ENCODE measurements at places on chromosomes 6 and 20.

- no peak for DNase-seq
Measured at GRCh38 chr20:1405801-1406200, 12.9 kb upstream of the FKBP1A start.

DNA sequence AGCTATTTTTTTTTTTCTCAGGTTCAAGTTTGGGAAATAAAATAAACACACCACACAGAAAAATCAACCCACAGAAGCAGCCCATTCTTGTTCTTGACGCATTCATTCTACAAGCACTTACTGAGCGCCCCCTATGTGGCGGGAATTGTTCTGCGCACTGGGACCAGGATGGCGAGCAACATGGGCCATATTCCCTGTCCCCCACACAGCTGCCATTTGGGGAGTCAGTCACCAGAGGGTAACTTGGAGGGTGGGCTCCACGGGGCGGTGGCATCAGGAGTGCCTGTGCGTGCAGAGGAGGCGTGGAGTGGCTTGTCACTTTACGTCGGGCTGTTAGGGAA is 185.0 kb upstream of the PDE10A start:
- no peak for DNase-seq

DNA sequence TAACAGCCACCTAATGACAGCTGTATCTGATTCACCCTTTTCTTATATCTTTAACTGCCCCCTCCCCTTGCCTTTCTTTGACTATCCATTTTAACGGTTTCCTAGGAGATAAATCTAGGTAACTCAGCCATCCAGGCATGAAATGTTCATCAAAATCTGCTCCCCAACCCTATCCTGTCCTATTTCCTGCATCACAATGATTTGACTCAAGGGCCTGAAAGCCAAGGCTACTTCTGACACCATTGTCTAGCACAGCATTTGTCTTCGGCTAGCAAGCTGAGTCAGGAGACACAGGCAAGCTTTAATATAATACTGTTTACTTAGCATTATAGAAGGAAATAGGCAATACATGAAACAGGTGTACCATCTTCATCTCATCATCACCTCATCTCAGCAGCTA is 31.6 kb upstream of the MANEA start:
- no peak for DNase-seq

DNA sequence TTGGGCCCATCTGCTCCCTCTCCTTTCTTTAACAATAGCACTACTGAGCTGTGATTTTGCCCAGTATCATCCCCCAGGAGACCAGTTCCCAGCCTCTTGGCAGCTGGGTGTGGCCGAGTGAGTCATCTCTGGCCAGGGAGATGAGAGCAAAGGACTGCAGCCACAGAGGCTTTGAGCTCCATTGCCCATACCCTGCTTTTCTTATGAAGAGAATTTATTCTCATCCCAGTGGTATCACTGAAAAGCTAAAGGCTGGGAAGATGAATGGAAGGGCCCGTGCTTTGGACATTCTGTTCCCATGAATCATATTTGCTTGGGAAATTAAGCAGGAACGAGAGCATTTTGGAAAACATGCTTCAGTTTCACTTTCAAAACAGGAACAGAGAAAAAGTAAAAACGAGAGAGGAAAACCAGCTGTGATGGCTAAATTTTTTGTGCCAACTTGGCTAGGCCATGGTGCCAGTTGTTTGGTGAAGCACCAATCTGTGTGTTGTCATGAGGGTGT is 14.9 kb downstream of the CST3 start:
- DNase-seq: no peak

GRCh38 chr6:27297857-27298730 is 14.0 kb downstream of the POM121L2 start:
- no peak for DNase-seq

DNA sequence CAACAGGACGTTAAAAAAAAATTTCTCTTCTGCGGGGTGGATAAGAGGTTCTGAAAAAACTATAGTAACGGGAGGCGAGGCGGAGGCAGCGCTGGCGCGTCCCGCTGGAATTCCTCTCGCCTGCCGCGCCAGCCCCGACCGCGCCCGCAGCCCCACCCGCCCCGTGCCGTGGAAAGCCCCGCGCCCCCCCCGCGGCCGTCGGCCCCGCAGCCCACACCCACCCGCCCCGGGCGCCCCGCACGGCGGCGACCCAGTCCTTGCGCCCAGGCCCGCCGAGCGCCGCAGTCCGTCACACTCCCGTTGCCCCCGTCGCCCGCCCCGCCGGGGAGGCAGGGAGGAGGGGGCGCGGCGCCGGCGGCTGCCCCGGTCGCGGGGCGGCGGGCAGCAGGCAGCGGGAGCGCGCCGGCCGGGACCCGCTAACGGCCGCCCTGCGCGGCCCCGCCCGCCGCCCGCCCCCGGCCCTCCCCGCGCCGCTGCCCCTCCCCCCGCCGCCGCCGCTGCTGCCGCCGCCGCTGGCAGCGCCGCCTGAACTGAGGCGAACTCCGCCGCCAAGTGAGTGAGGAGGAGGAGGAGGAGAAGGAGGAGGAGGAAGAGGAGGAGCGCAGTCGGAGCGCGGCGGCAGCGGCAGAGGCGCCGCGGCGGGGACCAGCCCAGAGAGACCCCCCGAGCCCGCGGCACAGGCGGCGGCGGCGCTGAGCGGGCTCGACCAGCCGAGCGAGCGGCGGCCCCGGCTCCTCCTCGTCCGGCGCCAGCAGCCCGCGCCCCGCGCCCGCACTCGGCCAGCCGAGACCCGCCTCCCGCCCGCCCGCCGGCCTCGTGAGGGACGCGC is at the start of gene QKI:
QKI (plus strand) TSS at position 602 of the 829 bp plus-strand sequence. CDS start 476 bp downstream, outside the sequence.
- peak; percentile 61 for DNase-seq

- DNase-seq: no peak
Measured at GRCh38 chr6:6781172-6781872, 192.8 kb downstream of the LY86 start.

DNA sequence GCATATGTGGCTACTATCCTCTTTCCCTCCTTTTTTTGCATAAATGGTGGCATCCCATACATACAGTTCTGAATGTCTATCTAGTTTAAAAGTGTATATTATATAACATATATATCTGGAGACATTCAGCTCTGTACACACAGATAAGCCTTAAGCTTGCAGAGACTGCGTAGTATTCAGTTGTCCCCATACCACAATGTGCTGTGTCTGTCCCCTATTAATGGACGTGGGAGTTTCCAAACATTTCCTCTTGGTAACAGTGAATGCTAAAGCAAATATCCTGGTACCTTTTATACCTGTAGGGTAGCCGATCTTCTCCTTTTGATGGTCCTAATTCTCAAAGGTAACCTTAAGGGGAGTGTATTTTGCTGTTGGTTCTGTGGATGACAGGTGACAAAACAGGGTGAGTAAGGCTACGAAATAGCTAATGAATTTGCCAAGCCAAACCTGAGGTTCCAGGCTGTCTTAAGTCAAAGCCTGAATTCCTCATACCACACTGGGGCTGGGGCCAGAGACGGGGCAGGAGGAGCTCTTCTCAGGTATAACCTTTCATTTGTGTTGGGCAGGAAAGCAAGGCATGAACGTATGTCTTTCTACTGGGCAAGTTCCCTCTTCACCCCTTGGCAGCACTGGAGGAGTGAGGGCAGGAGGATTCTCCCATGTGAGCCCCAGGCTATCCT is 7.8 kb upstream of the C2 start:
- no peak for DNase-seq

GRCh38 chr6:169799474-169799926 is 48.1 kb downstream of the ERMARD start:
- no peak for DNase-seq

- DNase-seq: no peak
Measured at GRCh38 chr6:139254196-139254595, 37.6 kb downstream of the TXLNB start.

- DNase-seq: no peak
Measured at GRCh38 chr20:46398963-46399362, 7.5 kb downstream of the ELMO2 start.

DNA sequence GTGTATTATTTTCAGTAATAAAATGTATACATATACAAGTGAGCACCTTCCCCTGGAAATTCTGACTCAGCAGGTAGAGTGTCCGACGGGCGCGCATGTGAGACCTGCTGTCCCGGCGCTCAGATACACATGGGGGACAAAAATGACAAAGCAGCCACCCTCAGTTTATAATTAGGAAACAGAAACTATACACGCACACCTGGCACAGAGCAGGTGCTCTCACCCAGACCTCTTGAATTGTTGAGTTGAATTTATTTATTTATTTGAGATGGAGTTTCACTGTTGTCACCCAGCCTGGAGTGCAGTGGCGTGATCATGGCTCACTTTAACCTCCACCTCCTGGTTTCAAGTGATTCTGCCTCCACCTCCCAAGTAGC is 180.4 kb downstream of the ZDHHC14 start:
- DNase-seq: no peak

- DNase-seq: no peak
Measured at GRCh38 chr6:99838607-99839006, 155.4 kb downstream of the MCHR2 start.

GRCh38 chr20:13672690-13673089 is 34.0 kb upstream of the TASP1 start:
- no peak for DNase-seq

- DNase-seq: no peak
Measured at GRCh38 chr20:54176610-54177009, 2.8 kb upstream of the CYP24A1 start.

DNA sequence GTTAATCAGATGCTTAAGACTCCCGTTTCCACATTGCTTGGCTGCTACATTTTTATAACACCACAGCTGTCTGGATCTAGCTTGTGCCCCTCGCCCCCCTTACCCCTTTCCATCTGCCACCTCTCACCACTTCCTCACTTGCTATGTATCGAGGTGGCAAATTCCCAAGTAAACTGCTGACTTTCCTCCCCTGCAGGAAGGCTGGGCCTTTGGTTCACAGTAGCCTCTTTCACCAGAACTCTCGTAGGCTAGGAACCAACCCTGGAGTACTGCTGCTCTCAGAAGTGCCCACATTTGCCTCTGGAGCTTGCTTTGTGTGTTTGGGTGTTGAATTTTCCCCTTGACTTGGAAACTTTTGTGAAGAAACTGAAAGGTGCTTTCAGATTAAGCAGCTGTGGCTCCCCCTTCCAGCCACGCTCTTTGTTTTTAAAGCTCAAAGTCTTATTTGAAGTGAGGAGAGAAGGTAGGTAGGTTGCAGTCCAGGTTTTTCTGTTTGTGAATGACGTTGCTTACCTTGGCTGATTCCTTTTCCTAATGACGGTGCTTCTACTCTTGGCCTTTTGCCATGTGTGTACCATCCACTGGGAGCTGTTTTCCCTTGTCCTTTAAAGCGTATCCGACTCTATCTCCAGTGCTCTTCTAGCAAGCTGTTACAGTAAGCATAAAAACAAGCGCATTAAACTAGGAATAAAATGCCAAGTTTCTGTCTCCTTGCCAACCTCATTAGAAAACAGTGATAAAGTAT is 90.4 kb downstream of the CARMIL1 start:
- no peak for DNase-seq

DNA sequence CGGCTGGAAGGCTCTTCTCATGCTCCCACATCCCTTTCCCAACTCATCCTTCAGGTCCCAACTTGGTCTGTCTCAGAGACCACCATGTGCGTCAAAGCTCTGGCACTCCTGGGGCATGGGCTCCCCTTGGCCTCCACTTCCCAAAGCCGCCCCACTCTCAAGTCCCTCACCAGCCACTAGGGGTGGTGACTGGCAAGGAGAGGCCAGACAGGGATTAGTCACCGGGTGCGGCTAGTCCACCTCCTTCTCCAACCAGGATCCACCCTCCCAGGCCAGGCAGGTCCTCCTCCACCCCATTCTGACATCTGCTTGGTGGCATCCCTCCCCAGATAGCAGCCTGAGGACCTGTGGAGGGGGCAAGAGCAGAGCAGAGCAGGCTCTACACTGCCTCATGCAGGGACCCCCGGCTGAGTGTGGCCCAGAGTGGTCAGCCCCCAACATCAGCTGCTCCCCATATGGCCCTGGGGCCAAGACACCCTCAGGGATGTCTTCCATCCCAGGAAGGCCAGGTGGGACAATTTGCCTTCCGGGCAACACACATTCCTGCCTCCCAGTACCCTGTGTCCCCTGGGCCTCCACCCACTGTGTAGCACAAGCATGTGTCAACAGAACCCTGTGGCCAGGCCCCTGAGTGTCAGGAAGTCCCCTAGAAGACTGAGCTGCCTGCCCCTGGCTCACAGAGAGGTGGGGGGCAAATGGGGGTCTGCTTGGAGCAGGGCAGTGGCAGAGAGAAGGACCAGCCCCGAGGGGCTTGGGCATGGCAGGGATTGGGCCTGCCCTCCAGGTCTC is 29.2 kb downstream of the YTHDF1 start:
- DNase-seq: no peak

DNA sequence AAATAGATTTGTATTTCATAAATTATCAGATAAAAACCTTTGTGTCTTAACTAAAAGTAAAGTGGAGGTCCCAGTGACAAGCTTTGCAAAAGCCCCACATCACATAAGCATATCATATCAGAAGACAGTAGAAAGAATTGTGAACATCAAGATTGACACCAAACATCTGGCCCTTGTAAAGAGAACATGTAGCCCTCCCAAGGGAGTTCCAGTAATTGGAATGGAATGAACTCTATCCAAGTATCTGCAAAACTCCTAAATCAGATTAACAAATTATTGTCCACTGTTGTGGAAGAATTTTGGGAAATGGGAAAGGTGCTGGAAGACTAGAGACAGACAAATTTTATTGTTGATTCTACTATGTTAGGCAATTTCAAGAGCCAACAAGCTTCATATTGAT is 268.8 kb downstream of the KCNQ5 start:
- DNase-seq: no peak
